ENCODE measurements at places on chromosomes 6 and 20.

GRCh38 chr6:104940893-104941728 is 15.8 kb upstream of the LIN28B start:
- no peak for DNase-seq

GRCh38 chr6:106017454-106017853 is 68.7 kb upstream of the PRDM1 start:
- DNase-seq: no peak

- no peak for DNase-seq
These were observed 6.0 kb downstream of the DYNLT2 start for GRCh38 chr6:169745405-169745804.

- DNase-seq: no peak
These were observed 40.3 kb upstream of the ANGPT4 start for GRCh38 chr20:956330-956951.

All from esophagus muscularis mucosa (tissue), 4 donors.